ENCODE measurements at places on chromosomes 2 and 18.
A peak's percentile ranks its signal among the peaks of the same experiment; 100 is the strongest.

- no peak for DNase-seq
These were observed 66.1 kb upstream of the ZNF397 start for GRCh38 chr18:35174745-35175144.

DNA sequence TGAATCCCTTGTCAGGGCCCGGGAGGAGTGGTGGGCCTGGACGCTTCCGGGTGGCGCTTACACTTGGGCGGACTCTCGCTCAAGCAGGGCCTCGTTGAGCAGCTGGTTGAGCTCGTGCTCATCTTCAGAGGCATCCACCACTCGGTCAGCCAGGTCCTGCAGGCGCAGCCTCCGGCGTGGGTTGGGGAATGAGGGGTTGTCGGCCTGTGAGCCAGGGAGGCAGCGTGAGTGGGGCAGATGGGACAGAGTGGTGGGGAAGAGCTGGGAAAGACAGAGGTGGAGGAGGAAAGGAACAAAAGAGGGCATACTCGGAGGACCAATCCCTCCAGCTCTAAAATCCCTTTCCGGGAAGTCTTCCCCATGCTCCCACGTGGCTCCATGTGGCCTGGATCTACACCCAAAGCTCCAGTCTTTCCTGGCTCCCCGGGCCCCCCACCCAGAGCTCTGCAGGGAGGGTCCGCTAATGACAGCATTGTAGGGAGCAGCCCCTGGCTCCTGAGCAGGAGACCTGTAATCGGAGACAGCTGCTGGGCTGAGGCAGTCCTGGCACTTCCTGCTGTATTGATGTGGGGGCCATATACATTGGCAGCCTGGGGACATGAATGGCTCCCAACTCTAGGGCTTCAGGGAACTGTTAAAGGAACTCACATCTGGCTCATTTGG lies 41.6 kb downstream of the CENPO start:
- no peak for DNase-seq

DNA sequence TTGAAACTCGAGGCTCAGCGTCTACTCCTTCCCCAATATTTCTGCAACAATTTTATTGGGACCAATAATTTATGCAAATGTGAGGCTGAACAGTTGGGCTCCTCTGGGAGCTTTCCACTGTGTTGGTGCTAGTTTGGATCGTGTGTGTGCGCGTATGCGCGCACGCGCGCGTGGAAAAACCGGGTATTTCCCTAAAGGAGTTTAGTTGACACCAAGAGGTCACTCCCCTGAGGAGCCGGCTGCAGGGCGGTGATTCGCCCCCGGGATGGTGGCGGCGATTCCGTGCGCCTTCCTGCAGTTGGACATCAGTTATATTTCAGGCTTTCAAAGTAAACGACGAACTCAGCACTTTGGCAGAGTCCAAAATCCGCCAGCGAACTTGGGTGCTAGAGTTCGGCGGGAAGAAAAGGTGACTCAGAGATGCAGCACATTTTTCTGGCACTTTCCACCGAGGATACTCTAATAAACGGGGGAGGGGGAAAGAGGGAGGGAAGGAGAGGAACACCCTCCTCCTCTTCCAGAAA lies 186.5 kb upstream of the FANCL start:
- DNase-seq = peak; percentile 52

DNA sequence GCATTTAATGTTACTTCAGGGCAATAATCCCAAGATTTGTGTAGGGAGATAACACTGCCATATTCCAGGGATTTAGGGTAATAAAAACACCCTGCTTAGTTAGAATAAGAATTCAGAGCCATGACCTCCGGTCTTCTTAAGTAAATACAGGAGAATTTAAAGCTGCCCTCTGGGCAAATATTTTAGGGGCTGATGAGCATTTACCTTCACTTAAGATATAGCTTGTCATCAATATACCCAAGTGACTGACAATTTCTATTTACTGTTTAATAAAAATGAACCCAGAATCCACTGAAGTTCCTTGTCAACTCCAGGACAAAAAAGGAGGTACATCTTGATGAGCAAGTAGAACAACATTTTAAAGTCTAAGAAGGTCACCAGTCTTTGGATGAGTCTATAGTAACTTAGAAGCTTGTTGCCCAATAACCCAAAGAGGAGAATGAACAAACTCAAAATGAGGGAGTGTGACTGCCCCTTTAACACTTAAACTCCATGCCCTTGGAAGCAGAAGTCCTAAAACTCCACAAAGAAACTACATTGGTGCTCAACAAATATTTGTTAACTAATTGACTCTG lies 24.3 kb upstream of the IKZF2 start:
- no peak for DNase-seq

- DNase-seq = no peak
These were observed 312.9 kb downstream of the GULP1 start for GRCh38 chr2:188604579-188604978.
